Stimulated activated CD4-positive, alpha-beta T cell treated with anti-CD3 and anti-CD28 coated beads, Interleukin-4, amount 100 ng/mL, for 4 hours (primary cell): ENCODE measurements at places on chromosomes 2 and 18.
A peak's percentile ranks its signal among the peaks of the same experiment; 100 is the strongest.

- DNase-seq: peak; percentile 80
These were observed 98.8 kb downstream of the TRABD2A start for GRCh38 chr2:84781942-84782716.

GRCh38 chr18:25081001-25081400 is 271.0 kb downstream of the ZNF521 start:
- no peak for DNase-seq

GRCh38 chr18:54150226-54150625 is 74.2 kb downstream of the MBD2 start:
- no peak for DNase-seq

GRCh38 chr2:120238728-120239487 is 13.7 kb upstream of the RALB start:
- no peak for DNase-seq

- DNase-seq: no peak
These were observed 63.1 kb downstream of the UNC80 start for GRCh38 chr2:209834767-209835166.
